ENCODE measurements at places on chromosomes 13 and 19. TPM values are rescaled to one million over a fixed set of nuclear protein-coding genes. Genes with fewer than 3 reads are reported as not detected.
A peak's percentile ranks its signal among the peaks of the same experiment; 100 is the strongest.

PRODH2 gene
- total RNA-seq = 0.99 TPM

COMP gene
- total RNA-seq = 0.33 TPM

PRR22 gene
- 2.3 TPM for total RNA-seq

CAB39L gene
- total RNA-seq = 6.9 TPM

RNF113B gene
- not detected for total RNA-seq

EFNA2 gene
- total RNA-seq = not detected

FPR2 gene
- not detected for total RNA-seq

SHD gene
- not detected for total RNA-seq

PSPN gene
- 8.6 TPM for total RNA-seq

- no peaks in the 10 kb centered on the region for H3K27me3 ChIP-seq
- no peaks in the 10 kb centered on the region for H3K36me3 ChIP-seq
- no peak overlapping the region for H3K27ac ChIP-seq
Measured at GRCh38 chr19:54376610-54377285, 12.0 kb upstream of the LAIR1 start.

- no peak overlapping the region for H3K27ac ChIP-seq
- H3K36me3 ChIP-seq = peaks cover 4% of the 10 kb centered on the region
- no peak for DNase-seq
- no peak overlapping the region for H3K4me3 ChIP-seq
- no peaks in the 10 kb centered on the region for H3K27me3 ChIP-seq
Measured at GRCh38 chr13:109751477-109751876, 34.9 kb downstream of the IRS2 start.

DNA sequence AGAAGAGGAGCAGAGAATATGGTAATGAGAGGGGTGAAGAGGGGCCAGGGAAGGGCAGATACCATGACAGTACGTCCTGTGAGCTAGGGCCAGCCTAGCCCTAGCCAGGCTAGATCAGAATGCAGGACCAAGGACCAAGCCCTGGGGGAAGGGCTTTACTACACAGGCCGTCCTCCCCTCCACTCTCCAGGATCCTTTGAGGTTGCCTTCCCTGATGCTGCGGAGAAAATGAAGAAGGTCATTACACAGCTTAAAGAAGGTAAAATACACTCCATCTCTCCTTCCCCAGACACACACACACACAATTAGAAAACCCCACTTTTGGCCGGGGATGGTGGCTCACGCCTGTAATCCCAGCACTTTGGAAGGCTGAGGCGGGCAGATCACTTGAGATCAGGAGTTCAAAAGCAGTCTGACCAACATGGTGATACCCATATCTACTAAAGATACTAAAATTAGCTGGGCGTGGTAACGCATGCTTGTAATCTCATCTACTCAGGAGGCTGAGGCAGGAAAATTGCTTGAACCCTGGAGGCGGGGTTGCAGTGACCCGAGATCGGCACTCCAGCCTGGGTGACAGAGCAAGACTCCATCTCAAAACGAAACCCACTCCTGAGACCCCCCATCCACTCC is 8.5 kb downstream of the SPACA6 start:
- H3K4me3 ChIP-seq = no peak overlapping the region
- DNase-seq = no peak
- peak overlapping the region; percentile 93 for H3K27ac ChIP-seq
- no peaks in the 10 kb centered on the region for H3K27me3 ChIP-seq
- H3K36me3 ChIP-seq = no peaks in the 10 kb centered on the region

DNA sequence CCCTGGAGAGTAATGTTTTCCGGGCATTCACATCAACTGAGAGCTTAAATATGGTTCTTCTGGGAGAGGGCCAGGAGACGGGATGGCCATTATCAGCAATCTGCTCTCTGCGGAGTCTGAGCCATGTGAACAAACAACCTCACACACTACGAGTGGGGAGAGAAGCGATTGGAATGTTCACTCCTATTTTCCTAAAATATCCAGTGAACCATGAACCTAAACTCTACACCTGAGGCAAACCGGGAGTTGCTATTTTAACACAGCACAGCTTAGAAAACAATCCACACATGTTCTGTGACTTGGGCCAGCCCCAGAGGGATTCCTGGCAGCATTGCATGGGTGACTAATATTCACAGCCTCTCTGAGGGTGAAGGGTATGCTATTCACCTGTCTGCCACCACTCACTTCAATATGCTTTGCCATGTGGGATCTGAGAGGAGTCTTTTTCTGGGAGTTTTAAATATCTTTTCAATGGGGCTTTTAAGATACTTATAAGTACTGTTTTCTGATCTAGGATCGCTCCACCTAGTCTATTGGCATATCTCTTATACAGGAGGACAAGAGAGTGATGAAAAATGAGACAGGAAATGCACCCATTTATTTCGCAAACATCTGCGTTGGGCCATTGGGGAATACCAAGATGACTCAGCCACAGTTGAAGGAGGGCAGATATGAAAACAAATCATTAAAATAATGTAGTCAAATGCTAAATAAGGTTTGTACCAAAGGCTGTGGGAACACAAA is 72.6 kb upstream of the SERP2 start:
- H3K4me3 ChIP-seq = no peak overlapping the region
- H3K36me3 ChIP-seq = no peaks in the 10 kb centered on the region
- no peaks in the 10 kb centered on the region for H3K27me3 ChIP-seq
- peaks cover 21% of the 10 kb centered on the region for H3K4me1 ChIP-seq
- H3K27ac ChIP-seq = peak overlapping the region; percentile 70
- peak; percentile 50 for DNase-seq

DNA sequence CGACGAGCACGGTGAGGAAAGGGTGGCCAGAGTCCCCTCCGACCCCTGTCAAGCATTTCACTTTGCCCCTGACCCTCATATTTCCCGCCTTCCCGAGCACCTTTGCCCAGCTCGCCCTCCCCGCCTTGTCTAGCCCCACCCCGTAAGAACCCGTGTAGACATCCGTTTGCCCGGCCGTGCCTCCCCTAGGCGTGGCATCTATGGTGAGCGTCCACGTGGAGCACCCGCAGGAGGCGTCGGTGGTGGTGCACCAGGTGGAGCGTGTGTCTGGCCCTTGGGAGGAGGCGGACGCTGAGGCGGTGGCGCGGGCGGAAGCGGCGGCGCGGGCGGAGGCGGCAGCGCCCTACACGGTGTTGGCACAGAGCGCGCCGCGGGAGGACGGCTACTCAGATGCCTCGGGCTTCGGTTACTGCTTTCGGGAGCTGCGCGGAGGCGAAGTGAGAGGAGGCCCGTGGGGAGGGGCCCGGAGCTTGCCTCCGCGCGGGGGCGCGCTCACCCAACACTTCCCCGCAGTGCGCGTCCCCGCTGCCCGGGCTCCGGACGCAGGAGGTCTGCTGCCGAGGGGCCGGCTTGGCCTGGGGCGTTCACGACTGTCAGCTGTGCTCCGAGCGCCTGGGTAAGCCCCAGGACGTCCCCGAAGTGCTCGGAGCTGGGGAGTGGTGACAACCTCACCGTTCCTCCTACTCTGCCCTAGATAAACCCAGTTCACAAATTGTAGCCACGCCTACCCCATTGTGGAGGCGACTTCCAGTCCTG is 4.2 kb downstream of the LTBP4 start:
- no peaks in the 10 kb centered on the region for H3K27me3 ChIP-seq
- peak; percentile 88 for DNase-seq
- peaks cover 74% of the 10 kb centered on the region for H3K4me1 ChIP-seq
- H3K36me3 ChIP-seq = no peaks in the 10 kb centered on the region
- H3K27ac ChIP-seq = peak overlapping the region; percentile 69

GRCh38 chr13:106484537-106485193 is 50.8 kb downstream of the EFNB2 start:
- no peak for DNase-seq
- no peaks in the 10 kb centered on the region for H3K27me3 ChIP-seq
- no peak overlapping the region for H3K27ac ChIP-seq
- no peaks in the 10 kb centered on the region for H3K36me3 ChIP-seq

DNA sequence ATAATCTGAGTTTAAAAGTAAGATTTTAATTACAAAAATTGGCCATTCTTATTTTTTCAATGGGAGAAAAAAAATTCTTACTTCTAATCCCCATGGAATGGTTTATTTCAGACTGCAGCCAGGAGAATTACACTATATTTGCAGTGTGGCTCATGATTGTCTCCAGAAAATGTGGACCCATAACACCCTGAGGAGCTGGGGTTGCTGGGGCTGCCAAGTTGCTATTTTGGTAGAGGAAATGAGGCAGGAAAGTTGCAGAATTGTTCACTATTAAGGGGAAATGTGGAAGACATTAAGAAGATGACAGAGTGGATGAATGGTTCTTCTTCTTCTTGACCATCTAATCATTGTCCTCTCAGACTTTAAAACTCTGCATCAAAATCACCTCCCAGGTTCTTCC is 4.6 kb upstream of the SCEL start:
- no peak overlapping the region for H3K27ac ChIP-seq
- H3K27me3 ChIP-seq = no peaks in the 10 kb centered on the region
- H3K36me3 ChIP-seq = no peaks in the 10 kb centered on the region
- H3K4me3 ChIP-seq = no peak overlapping the region
- no peak for DNase-seq

DNA sequence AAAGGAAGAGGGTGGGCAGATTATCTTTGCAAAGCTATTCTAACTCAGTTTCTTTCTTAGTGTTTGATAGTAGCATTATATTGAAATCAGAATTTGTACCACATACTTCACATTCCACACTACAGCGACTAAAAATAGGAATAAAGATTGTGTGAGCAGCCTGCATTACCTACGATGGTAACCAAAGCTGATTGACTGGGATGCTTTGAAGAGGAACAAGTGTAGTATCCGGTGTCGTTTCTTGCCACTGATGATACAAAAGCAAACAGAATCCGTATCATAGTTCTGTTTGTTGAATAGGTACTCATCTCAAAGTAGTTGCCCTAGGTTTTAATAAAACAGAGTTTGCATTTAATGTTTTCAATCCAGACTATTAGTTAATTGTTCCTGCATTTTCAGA is 51.2 kb downstream of the FLT3 start:
- H3K27me3 ChIP-seq = no peaks in the 10 kb centered on the region
- H3K27ac ChIP-seq = peak overlapping the region; percentile 58
- H3K36me3 ChIP-seq = no peaks in the 10 kb centered on the region
- H3K4me1 ChIP-seq = peaks cover 19% of the 10 kb centered on the region

- no peaks in the 10 kb centered on the region for H3K27me3 ChIP-seq
- no peaks in the 10 kb centered on the region for H3K36me3 ChIP-seq
- H3K27ac ChIP-seq = peak overlapping the region; percentile 66
- no peak for DNase-seq
Measured at GRCh38 chr19:18160493-18160970, 7.6 kb downstream of the PIK3R2 start.

DNA sequence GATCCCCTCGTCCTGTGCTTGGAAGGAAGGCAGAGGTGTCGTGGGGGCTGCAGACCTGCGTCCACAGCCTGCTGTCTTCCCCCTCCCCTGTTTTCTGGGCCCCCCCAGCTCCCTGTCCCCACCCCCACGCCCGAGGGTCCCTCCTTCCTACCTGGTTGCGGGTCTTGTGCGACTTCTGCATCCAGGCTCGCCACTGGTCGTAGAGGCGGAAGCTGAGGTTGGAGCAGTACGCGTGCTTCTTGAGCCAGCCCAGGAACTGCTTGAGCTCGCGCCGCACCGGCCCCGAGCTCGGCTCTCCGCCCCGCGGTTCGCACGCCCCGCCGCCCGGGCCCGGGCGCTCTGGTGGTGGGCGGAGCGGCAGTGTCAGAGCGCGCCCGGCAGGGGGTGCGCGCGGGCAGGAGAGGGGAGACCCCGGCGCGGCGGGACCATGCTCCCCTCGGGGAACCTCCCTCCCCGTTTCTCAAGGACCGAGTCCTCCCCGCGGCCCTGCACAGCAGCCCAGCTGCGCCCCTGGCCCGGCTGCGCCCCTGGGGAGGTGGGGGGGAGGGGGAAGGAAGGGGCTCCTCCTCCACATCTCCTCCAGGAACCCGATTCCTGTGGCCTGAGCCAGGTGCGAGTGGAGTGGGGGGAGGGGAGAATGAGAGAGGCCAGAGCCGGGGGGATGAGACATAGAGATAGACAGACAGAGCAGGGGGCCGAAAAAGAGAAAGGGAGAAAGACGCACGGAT is 5.7 kb downstream of the REX1BD start:
- no peak overlapping the region for H3K4me3 ChIP-seq
- peaks cover 15% of the 10 kb centered on the region for H3K27me3 ChIP-seq
- peak; percentile 79 for DNase-seq
- no peaks in the 10 kb centered on the region for H3K36me3 ChIP-seq
- peak overlapping the region; percentile 41 for H3K27ac ChIP-seq
- peaks cover 28% of the 10 kb centered on the region for H3K4me1 ChIP-seq

GRCh38 chr19:17423429-17424208 is 3.8 kb downstream of the MVB12A start:
- no peaks in the 10 kb centered on the region for H3K27me3 ChIP-seq
- no peak for DNase-seq
- H3K27ac ChIP-seq = no peak overlapping the region
- no peak overlapping the region for H3K4me3 ChIP-seq
- peaks cover 14% of the 10 kb centered on the region for H3K4me1 ChIP-seq

- no peak overlapping the region for H3K4me3 ChIP-seq
- no peak overlapping the region for H3K27ac ChIP-seq
- no peak for DNase-seq
- H3K27me3 ChIP-seq = no peaks in the 10 kb centered on the region
- no peaks in the 10 kb centered on the region for H3K36me3 ChIP-seq
- H3K4me1 ChIP-seq = no peaks in the 10 kb centered on the region
Measured at GRCh38 chr13:69108486-69108885, 999.1 kb upstream of the ATXN8OS start.

GRCh38 chr13:60924856-60925255 is 490.8 kb downstream of the PCDH20 start:
- no peaks in the 10 kb centered on the region for H3K4me1 ChIP-seq
- H3K36me3 ChIP-seq = no peaks in the 10 kb centered on the region
- H3K4me3 ChIP-seq = no peak overlapping the region
- H3K27me3 ChIP-seq = no peaks in the 10 kb centered on the region
- no peak overlapping the region for H3K27ac ChIP-seq

DNA sequence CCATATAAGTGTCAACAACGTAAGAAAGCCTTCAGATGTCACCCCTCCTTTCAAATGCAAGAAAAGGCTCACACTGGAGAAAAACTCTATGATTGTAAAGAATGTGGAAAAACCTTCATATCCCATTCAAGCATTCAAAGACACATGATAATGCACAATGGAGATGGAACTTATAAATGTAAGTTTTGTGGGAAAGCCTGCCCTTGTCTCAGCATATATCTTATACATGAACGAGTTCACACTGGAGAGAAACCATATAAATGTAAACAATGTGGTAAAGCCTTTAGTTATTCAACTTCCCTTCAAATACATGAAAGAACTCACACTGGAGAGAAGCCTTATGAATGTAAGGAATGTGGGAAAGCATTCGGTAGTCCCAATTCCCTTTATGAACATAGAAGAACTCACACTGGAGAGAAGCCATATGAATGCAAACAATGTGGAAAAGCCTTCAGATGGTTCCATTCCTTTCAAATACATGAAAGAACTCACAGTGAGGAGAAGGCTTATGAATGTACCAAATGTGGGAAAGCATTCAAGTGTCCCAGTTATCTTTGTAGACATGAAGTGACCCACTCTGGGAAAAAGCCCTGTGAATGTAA is 11.1 kb downstream of the ZNF844 start:
- H3K4me1 ChIP-seq = no peaks in the 10 kb centered on the region
- peaks cover 43% of the 10 kb centered on the region for H3K36me3 ChIP-seq
- H3K4me3 ChIP-seq = no peak overlapping the region
- H3K27me3 ChIP-seq = no peaks in the 10 kb centered on the region
- no peak for DNase-seq
- H3K27ac ChIP-seq = no peak overlapping the region

Data from body of pancreas (tissue), 4 donors.